Tibial artery (tissue), 4 donors: ENCODE measurements at places on chromosomes 7 and 10.
A peak's percentile ranks its signal among the peaks of the same experiment; 100 is the strongest.

DNA sequence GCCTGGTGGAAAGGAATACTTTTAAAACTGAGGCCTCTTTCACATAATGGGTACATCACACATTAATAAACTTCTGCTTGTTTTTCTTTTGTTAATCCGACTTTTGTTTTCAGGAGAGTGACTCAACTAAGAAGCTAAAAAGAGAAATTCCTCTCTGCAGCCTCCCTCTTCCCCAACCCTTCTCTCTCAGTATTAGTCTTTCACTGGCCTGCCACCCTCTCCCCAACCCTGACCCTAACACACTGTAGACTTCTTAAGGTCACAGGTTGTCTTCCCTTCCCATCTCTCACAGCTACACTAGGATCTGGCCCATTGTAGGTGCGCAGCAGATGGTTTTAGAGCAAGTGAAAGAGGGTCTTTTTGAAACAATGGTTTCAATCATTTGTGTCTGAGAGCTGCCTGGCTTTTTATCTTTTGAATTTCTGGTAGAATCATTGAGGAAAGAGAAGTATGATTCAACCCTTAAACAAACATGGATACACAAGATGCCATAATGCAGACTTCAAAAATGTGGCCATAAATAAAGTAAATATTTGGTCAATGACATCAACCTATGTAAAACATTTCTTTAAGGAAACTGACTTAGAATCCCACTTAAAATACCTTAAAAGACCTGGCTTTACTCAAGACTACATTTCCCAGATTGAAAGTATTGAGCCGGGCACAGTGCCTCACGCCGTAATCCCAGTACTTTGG is 17.9 kb upstream of the FFAR4 start:
- no peak overlapping the region for H3K4me3 ChIP-seq
- H3K36me3 ChIP-seq, result no peaks in the 10 kb centered on the region

GRCh38 chr7:93148144-93148543 is at the start of gene SAMD9L:
Gene SAMD9L (minus strand): TSS chr7:93148385. CDS start chr7:93135971, 12,414 bp downstream.
- peak within 1 kb of the TSS; percentile 39 for H3K27ac ChIP-seq
- H3K4me3 ChIP-seq, result peak within 1 kb of the TSS; percentile 55
- H3K27me3 ChIP-seq, result no peaks in the 10 kb centered on the region
- H3K4me1 ChIP-seq, result peaks cover 14% of the 10 kb centered on the region
- peaks cover 18% of the 10 kb centered on the region for H3K36me3 ChIP-seq

DNA sequence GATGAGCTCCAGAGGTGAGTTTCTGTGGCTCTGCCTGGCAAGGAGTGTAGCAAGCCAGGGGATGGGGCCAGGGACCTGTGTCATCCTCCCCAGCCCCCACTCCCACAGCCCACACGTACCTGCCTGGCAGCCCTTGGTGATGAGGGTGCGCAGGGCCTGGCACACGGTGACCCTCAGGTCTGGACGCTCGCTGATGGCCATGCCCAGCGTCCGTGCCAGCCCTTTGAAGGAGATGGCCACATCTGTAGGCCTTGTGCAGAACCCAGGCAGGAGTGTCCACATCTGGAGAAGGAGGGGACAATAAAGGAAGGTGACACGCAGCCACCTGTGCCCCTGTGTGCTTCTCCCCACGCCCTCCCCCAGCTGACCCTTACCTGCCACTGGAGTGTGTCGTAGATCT is 27.7 kb downstream of the RRP12 start:
- H3K4me3 ChIP-seq, result no peak overlapping the region
- no peaks in the 10 kb centered on the region for H3K27me3 ChIP-seq
- H3K27ac ChIP-seq, result no peak overlapping the region
- no peak for DNase-seq

GRCh38 chr7:149016876-149017275 is 11.4 kb downstream of the PDIA4 start:
- no peak overlapping the region for H3K27ac ChIP-seq
- H3K36me3 ChIP-seq, result peaks cover 82% of the 10 kb centered on the region
- no peaks in the 10 kb centered on the region for H3K27me3 ChIP-seq
- H3K4me1 ChIP-seq, result no peaks in the 10 kb centered on the region
- H3K4me3 ChIP-seq, result no peak overlapping the region
- no peak for DNase-seq

- peaks cover 5% of the 10 kb centered on the region for H3K4me1 ChIP-seq
- H3K36me3 ChIP-seq, result no peaks in the 10 kb centered on the region
- no peaks in the 10 kb centered on the region for H3K27me3 ChIP-seq
- no peak for DNase-seq
- no peak overlapping the region for H3K4me3 ChIP-seq
- H3K27ac ChIP-seq, result no peak overlapping the region
Observed at GRCh38 chr7:69789563-69789962, 191.3 kb downstream of the AUTS2 start.

DNA sequence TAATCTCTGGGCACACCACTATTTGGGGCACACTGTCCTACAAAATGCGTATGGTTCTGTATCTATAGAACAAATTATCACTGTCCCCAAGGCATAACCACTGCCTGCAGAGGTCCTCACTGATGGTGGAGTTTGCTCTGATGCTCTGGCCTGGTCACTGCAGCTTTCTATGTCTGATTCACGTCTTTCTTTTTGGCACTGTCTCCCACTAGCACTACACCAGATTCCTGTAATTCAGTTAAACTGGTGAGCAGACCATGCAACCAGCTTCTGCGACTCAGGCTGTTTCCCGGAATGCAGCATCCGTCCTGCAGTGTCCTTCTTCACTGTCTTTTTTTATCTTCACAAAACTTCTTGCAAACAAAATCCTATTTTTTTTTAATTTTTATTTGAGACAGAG is 112.8 kb downstream of the KLF6 start:
- no peaks in the 10 kb centered on the region for H3K36me3 ChIP-seq
- no peaks in the 10 kb centered on the region for H3K27me3 ChIP-seq
- H3K27ac ChIP-seq, result no peak overlapping the region
- H3K4me3 ChIP-seq, result no peak overlapping the region
- DNase-seq, result no peak

GRCh38 chr10:114188001-114188400 is 8.8 kb downstream of the TDRD1 start:
- H3K36me3 ChIP-seq, result no peaks in the 10 kb centered on the region
- H3K4me1 ChIP-seq, result no peaks in the 10 kb centered on the region
- H3K27ac ChIP-seq, result no peak overlapping the region
- H3K4me3 ChIP-seq, result no peak overlapping the region
- no peaks in the 10 kb centered on the region for H3K27me3 ChIP-seq

- no peaks in the 10 kb centered on the region for H3K36me3 ChIP-seq
- no peak overlapping the region for H3K27ac ChIP-seq
- no peaks in the 10 kb centered on the region for H3K27me3 ChIP-seq
- H3K4me3 ChIP-seq, result no peak overlapping the region
Observed at GRCh38 chr7:69517985-69518704, 80.1 kb upstream of the AUTS2 start.

DNA sequence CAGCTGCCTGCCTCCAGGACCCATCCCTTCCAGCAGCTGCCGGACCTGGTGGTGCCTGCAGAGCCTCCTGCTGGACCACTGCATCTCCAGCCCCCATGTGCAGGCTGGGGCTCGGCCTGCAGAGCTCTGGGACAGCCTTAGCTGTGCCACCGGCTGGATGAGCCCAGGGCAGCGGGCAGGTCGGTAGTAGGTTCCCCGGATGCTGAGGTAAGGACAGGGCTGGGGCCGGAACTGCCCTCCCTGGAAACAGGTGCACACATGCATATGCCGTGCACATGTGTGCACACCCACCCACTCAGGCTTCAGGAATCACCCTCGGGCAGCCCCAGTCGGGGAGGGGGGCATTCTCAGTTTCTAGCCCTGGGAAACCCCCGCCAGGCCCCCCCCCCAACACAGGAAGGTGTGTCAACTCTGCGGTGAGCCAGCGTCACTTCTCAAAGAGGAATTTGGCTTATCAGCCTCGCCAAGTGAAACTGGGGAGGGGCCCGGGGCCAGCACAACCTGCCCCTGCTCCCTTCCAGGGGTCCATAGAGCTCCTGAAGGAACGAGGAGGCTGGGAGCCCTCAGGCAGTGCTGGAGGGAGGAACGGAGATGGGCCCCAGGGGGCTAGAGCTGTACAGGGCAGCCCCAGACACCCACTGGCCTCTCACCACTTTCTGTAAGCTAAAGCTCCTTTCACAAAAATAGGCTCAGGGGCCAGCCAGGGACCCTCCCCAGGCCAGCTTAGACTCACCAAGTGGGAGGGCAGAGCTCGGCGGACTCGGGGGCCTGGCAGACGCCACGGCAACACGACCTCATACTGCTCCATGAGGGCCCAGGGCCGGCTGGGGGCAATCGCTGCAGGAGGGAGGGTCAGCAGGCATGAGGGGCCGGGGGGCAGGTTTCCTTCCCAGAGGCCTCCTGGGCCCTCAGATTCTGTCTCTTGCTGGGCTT is 1.7 kb downstream of the ADAM8 start:
- peaks cover 20% of the 10 kb centered on the region for H3K27me3 ChIP-seq
- H3K36me3 ChIP-seq, result peaks cover 10% of the 10 kb centered on the region
- peaks cover 20% of the 10 kb centered on the region for H3K4me1 ChIP-seq
- no peak for DNase-seq
- no peak overlapping the region for H3K4me3 ChIP-seq
